ENCODE measurements at places on chromosomes 12 and 14.

GRCh38 chr14:68283378-68284123 is 464.0 kb downstream of the RAD51B start:
- no peak for DNase-seq

GRCh38 chr14:74085047-74085637 is 386 bp downstream of the LIN52 start:
- DNase-seq = no peak

DNA sequence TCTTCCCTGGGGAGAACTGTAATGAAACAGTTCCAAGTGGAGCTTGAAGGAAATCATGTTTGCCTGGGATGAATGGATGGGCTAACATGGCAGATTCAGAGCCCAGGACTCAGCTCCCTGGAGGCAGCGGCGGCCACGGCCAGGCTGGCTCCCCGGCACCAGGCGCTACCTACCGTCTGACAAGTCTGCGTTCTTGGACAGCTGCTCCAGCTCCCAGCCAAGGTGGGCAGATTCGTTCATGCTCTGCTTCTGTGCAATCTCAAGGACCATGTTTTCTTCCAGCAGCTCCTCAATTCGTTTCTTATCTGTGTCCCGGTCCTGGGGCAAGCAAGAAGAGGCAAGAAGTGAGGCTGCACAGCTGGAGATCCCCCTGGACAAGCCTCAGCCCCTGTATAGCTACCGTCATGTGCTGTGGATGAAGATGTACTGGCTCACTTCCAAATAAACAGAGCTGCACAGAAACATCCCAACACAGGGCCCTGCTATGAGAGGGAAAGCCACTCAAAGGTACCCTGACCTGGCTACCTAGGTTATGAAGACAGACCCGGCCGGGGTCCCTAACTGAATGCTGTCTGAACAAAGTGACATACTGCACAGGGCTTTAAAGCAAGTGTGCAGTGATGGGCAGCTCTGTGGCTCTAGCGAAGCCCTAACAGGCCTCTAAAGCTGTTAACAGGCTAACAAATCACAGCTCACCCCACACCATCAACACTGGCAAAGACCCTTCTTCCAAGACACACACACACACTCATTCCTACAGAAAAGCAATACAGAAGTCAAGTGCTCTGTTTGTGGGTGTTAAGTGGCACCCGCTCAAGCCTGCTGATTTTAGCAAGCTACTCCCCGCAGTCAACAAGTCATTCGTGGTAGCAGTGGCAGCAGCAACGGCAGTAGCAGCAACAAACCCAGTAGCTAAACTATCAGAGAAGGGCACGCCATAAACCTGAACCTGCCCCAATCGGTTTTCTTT is 80.4 kb upstream of the GPR68 start:
- DNase-seq = no peak

GRCh38 chr12:30614031-30614430 is 81.6 kb downstream of the IPO8 start:
- no peak for DNase-seq

DNA sequence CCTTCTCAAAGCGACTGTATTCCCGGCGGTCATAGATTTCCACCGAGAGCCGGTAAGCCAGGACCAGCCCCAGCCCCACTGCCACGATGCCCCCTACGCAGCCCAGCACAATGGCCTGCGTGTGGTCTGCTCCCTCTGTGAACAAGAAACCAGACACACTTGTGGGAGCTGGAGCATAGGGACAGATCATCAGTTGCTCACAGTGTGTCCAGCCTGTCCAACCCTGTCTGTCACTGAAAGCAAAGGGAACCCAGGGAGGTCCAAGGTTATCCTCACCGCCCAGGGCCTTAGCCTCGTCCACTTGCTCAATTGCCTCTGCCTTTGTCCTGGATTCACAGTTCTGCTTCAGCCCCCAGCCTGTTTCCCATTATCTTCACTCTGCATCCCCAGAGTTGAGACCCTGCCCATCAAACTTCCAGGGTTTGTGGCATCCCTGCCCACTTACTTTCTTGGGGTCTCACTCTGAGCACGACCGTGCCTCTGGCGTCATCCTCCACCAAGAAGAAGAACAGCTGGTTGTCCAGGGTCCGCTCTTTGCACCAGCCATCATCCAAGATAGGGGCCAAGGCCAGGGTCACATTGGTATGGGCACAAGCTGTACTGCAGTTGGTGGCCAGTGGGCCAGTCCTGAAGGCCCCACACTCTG is 11.3 kb upstream of the CSAD start:
- DNase-seq = no peak

DNA sequence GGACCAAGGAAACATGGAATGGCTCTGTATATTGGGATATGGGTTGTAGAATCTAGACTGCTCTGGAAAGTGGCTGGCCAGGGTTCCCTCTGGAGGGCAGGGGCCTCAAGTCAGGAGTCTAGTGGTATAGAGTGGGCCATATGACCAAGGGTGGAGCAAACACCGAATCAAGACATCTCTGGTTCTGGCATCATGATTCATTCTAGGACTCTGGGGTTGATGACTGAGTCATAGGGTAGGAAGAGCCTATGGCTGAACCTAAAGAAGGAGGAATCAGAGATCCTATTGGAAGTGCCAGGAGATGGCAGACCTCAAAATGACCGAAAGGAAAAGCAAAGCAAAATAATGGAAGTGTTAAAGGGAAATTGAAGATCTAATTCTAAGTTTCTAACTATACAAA is 356.4 kb upstream of the PRICKLE1 start:
- DNase-seq = no peak

DNA sequence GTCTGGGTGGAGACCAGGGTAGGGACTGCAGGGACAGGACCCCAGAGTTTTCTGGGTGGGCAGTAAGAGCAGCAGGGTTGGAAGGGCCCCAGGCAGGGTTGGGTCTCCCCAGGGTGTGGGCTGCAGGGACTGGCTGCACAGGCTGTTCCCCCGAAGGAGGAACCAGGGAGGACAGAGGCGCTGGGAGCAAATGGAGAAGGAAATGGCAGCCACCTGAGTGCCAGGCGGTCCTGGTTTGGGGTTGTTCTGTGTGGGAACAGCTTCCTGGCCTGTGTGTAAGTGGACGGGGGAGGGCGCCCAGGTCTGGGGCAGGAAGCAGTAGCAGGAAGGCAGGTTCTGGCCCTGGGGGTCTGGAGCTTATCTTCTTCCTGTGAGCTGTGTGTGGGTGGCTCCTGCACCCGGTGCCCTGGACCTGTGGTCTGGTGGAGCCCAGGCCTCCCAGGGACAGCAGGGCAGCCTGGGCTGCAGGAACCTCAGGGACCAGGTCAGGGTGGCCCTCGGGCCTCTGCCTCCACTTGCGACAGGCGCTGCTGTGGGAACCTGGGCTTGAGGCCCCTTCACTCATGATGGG is 372.8 kb downstream of the TMEM121 start:
- DNase-seq = no peak

GRCh38 chr12:92070054-92070863 is 75.4 kb downstream of the BTG1 start:
- DNase-seq = no peak

- DNase-seq = no peak
These were observed 1.4 kb upstream of the TMEM132C start for GRCh38 chr12:128265566-128265965.

DNA sequence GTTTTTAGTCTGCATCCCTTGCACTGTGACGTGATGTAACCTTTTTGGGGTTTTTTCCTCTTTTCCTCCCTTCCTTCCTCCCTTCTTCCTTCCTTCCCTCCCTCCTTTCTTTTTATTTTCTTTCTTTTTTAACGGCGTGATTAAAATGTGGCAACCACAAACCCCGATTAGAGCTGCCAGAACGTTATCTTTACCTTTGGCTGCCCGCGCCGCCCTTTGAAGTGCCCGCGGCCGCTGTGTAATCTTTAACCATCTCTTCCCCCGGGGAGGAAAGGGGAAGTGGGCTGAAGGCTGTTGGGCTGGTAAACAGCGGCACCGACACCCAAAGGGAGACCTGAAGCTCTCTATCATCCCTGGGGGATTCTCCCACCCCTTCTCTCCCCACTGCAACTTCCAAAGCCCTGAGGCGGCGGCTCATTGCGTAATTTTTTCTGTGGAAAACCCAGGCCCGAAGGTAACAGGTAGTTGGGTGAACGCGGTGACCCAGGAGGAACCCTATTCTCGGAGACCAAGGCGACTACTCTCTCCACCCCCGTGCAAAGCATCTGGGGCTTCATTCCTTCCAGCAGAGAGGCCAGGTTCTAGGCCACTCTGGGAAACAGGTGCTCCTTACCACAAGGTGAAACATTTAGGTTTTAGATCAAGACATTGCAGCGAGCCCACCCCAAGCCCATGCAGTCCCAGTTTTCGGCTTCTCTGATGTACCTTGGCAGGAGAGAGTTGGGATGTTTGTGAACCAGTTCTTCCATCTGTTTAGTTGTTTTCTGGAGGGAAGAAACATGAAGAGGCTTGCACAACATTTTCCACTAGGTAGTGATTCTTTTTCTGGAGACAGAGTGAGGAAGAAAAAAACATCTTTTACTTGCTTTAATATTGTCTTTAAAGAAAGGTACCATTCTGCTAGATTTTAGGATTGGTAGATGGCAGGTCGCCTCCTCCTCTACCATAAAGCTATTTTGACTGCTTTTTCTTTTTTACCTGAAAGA is 1.5 kb downstream of the LGR5 start:
- DNase-seq = no peak

- DNase-seq = no peak
These were observed 15.0 kb downstream of the DEPDC4 start for GRCh38 chr12:100251917-100252316.

- no peak for DNase-seq
These were observed 29.7 kb downstream of the ZFP36L1 start for GRCh38 chr14:68762953-68763764.

- DNase-seq = no peak
These were observed at the start of gene WSCD2 for GRCh38 chr12:108129017-108129812. WSCD2 (plus strand) TSS chr12:108129288; CDS start chr12:108195833, 66,545 bp downstream.

All from thoracic aorta (tissue), 2 donors.